Astrocyte of the hippocampus (primary cell): ENCODE measurements at places on chromosomes 13 and 19.

- no peak for DNase-seq
These were observed 28.2 kb downstream of the HPN start for GRCh38 chr19:35069696-35070095.

GRCh38 chr13:75879656-75880055, 243.5 kb downstream of the LMO7 start:
- DNase-seq, result no peak

DNA sequence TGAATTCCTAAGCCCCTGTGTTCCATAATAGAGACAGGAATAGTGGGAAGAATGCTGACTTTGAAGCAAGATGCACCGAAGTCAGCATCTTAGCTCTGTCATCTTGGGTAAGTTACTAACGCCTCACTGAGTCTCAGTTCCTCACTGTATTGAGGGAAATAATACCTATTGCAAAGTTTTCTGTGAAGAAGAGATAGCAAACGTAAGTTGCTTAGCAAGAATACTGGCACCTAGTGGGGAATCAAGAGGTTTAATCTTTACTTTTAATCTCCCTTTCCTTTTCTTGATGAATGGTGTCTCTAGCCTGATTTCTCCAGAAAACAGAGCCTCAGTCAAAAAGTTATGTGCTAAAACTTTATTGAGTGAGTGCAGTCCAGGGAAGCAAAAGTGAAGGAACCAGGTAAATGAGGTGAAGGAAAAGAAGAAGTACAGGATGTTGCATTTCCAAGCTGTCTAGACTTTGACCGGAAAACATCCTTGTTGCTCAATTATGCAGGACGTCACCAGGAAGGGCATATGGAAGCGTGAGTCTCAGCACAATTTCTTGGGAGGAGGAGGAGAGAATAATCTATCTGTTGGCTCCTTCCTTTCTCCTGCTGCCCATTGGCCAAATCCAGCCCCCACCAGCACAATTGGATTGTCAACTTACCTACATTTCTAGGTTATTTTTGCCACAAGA, 210.0 kb downstream of the B3GLCT start:
- DNase-seq, result peak; percentile 16

DNA sequence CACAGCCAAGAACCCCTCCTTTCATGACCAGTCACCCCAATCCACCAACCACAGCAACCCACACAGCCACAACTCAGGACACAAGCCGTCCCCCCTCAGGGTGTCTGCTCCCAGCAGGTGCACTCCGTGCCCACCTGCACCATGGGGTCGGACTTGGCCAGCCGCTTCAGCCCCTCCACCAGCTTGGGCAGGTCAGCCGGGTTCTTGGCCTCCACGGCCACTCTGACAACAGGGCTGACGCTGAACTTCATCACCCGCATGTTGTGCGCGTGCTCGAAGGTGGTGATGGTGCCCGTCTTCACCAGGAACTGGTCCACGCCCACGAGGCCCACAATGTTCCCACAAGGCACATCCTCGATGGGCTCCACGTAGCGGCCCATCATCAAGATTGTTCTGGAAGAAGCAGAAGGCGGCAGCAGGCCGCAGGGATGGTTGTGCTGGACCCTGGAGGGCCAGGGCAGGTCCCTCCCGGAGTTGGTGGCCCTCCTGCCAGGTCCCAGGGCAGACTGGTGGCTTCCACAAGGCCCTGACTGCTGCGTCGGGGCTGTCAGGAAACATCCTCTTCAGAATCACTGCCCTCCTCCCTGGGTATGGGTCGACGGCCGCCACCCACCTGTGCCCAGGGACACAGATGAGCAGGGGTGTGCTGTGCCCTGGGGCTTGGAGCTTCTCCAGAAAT, 5.5 kb downstream of the EEF2 start:
- DNase-seq, result no peak

DNA sequence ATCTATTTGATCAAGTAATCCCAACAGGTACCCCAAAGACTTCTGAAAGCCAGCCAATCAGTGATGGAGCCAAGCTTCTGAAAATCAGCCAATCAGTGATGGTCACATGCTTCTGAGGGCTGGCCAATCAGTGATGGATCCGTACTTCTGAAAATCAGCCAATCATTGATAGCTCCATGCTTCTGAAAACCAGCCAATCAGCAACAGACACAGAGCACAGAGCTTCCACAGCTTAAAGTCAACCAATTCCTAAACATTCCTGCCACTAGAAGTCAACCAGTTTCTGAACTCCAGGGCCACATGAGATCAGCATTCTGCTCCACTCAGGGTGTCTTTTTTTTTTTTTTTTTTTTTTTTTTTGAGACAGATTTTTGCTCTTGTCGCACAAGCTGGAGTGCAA, 8.2 kb upstream of the HSD17B14 start:
- no peak for DNase-seq

DNA sequence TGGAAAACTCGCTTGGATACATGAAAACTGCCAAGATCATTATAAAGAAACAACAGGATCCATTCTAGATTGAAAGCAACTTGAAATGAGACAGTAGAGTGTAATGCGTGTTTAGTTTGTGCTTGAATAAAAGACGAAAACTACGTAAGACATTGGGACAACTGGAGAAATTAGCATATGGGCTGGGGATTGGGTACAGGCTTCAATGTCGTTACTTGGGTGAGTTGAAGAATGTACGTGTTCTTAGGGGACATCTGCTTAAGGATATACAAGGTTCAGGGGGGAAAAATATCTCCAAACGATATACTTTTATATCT, 471 bp upstream of the ERVK3-1 start:
- no peak for DNase-seq

DNA sequence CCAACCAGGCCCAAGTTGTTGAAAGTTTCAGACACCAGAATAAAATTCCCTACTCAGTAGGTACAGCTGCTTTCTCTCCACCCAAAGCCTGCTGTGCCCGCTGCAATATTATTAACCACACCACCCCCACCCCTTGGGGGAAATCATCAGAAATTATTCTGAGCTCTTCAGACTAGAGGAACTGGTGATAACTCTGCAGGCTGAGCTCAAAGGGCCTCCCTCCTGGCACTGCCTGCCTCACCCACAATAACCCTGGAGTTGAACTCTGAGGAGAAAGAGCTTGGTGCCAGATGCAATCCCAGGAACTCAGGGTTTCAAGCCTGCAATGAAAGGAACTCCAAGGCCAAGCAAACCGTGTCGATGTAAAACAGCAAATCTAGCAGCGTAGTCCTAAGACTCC, 381.7 kb upstream of the ZNF507 start:
- no peak for DNase-seq

DNA sequence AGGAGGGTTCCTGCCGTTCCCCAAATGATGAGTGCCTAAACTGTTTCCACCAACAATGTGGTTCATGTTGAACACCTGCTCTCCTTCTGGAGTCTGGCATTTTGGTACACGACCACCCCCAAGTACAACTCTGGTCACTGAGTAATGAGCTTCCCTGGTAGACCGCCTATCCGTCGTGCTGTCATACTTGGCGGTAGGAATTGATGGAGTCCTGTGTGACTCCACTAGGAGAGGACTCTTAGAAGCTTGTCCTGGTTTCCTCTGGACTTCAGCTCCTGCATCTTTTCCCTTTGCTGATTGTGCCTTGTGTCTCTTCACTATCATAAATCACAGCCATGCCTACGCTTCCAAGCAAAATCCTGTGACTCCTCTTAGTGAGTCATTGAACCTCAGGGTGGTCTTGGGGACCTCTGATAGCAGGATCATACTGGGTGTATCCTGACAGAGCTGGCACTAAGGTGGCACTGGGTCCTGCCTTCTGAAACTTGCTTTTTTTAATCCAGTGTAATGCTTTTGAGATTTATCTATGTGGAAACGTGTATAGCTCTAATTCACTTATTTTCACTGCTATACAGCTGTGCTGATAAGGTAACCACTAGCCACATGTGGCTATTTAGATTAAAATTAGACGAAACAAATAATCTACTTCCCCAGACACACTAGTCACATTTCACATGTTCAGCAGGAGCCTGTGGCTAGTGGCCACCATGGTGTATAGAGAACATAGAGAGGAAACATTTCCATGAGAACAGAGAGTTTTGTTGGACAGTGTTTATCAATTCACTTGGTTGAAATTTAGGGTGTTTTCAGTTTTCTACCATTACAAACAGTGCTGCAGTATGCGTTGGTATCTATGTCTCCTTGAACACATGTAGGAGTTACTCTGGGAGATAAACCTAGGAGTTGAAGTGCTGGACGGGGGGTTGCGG, 6.1 kb upstream of the ASF1B start:
- DNase-seq, result no peak

GRCh38 chr19:41699968-41700323, 8.5 kb upstream of the CEACAM5 start:
- no peak for DNase-seq
